ENCODE measurements at places on chromosomes 6 and 20. TPM values are rescaled to one million over a fixed set of nuclear protein-coding genes. Genes with fewer than 3 reads are reported as not detected.

The FRK gene
- not detected for total RNA-seq

The ANGPT4 gene
- not detected for total RNA-seq

The EYA4 gene
- not detected for total RNA-seq

The SPTLC3 gene
- total RNA-seq: 0.05 TPM

The ZNF334 gene
- 0.46 TPM for total RNA-seq

The LY6G6F gene
- total RNA-seq: not detected

The SLC17A4 gene
- total RNA-seq: not detected

The RIPOR3 gene
- total RNA-seq: not detected

The DLL1 gene
- total RNA-seq: 0.87 TPM

The SIRPD gene
- 0.13 TPM for total RNA-seq

The TUBB1 gene
- total RNA-seq: not detected

The SAMD5 gene
- total RNA-seq: not detected

The LY6G6D gene
- not detected for total RNA-seq

The ADGRB3 gene
- total RNA-seq: not detected

The SIRPB1 gene
- 5.4 TPM for total RNA-seq

The NKAIN4 gene
- total RNA-seq: not detected

The LINC00237 gene
- total RNA-seq: not detected

The BPIFA1 gene
- total RNA-seq: not detected

The TREM1 gene
- 0.53 TPM for total RNA-seq

The CDH4 gene
- total RNA-seq: 0.07 TPM

The PSMB8 gene
- 290 TPM for total RNA-seq

The HLA-DRB1 gene
- total RNA-seq: 37.0 TPM

The HS3ST5 gene
- not detected for total RNA-seq

The NOL7 gene
- total RNA-seq: 53.8 TPM

The BPI gene
- not detected for total RNA-seq

The EFCAB8 gene
- 0.18 TPM for total RNA-seq

The C6orf136 gene
- 24.2 TPM for total RNA-seq
